ENCODE measurements at places on chromosomes 2 and 18.

- no peak for DNase-seq
These were observed 121.5 kb upstream of the CDCA7 start for GRCh38 chr2:173232956-173233744.

DNA sequence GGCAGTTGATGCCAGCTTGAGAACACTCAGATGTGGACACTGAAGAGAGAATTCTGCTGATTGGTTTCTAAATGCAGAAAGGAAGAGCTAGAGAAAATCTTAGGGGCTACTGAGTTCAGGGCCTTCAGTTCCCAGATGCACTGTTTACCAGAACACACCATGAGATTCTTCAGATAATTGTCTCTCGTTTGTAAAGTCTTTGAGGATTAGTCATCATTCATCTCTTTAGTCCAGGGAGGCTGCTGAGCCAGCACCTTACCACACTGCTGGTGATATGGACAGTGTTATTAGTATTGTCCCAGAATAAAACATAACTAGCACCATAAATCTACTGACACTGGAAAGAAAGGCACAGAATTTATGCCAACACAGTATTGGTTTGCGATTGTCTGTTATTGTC is 690.8 kb upstream of the CELF4 start:
- DNase-seq, result no peak

DNA sequence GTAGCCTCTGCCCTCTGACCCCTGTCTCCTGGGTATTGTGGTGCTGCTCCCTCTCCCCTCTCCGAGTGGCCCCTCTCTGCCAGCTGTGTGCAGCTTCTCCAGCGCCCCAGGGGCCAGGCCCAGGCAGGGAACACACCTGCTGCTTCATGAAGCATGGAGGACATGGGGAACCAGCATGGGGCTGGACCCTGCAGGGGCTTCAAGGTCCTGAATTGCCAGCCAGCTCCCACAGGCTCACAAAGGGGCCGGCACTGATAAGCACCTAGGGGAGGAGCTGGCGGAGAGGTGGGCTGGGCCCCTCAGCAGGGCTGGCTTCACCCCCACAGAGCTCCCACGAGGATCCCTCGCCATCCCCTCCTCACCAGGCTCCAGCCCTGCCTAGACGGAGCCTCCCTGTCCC is 77.4 kb upstream of the GPC1 start:
- DNase-seq, result no peak

GRCh38 chr18:61531182-61531581 is 198.0 kb downstream of the CDH20 start:
- DNase-seq, result no peak

GRCh38 chr2:109348671-109349502 is 219.9 kb downstream of the SH3RF3 start:
- DNase-seq, result no peak

- DNase-seq, result no peak
These were observed 6.4 kb downstream of the NDUFV2 start for GRCh38 chr18:9108911-9109310.

- no peak for DNase-seq
These were observed 25.3 kb upstream of the UBE2E3 start for GRCh38 chr2:180955101-180955500.

DNA sequence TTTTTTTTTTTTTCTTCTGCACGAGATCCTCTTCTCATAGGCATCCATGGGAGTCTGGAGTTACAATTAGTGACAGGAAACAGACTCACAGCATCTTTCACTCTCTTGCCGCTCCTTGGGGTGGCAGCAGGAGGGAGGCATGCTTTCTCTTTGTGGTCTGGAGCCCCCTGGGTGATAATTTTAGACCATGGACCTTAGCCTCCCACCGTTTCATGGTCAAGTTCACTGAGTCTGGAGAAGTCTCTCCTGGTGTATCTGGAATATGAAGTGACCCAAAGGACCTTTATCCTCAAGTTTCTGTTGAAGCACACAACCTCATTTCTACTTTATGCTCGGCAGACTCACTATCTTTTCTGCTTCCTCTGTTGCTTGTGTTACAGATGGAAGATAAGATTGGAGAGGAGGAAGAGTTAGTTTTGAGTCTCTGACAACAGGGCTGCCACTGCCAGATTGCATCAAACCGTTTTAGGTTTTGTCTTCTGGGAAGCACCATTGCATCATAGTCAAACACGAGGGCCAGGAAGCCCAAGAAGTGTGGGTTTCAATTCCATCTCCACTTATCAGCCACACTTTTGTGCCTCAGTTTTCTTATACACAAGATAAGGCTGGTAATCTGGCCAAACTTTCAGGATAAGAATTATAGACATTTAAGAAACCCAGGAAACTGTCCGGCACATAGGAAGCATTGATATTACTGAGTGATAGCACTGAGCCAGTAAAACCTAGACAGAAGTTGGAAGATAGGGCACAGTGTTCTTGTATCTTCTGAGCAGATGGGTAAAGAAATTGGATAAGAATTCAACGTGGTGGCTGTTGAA is 62.3 kb downstream of the ADCYAP1 start:
- DNase-seq, result no peak

DNA sequence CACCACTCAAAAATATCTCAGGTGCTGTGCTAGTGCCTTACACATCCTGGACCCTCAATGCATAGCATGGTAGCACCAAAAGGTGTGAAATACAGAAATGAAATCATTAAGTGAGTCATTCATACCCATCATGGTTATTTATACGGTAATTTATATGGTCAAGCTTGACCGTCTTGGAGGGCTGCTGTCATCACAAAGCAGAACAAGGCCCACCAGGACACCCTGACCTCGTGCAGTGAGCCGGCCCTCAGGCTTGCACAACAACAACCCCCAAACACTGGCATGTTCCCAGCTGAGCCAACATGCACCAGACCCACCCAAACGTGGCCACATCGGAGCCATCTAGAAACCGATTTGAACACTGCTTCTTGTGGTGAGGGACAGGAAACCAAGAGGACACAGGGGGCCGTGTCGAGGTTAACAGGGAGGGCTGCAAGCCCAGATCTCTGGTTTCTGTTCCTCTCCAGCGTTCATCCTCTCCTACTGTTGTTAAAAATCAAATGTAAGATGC is 378.5 kb upstream of the ID2 start:
- DNase-seq, result peak; percentile 67

DNA sequence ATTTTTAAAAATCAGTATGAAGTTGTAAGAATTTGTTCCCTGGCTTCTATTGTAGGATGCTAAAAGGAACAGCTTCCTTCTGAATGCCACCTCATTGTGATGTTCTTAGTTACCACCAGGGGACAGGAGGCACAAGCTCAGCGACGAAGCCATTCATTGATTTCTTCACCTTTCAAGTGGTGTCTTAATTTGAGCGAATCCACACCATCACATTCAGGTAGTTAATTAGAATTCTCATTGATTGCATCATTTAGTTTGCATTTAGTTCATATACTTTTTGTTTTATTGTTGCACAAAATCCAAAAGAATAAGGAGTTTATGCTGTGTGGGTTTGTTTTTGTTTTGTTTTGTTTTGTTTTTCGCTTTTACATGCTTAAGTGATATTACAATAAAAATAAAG is 23.1 kb downstream of the CYP27C1 start:
- DNase-seq, result no peak

DNA sequence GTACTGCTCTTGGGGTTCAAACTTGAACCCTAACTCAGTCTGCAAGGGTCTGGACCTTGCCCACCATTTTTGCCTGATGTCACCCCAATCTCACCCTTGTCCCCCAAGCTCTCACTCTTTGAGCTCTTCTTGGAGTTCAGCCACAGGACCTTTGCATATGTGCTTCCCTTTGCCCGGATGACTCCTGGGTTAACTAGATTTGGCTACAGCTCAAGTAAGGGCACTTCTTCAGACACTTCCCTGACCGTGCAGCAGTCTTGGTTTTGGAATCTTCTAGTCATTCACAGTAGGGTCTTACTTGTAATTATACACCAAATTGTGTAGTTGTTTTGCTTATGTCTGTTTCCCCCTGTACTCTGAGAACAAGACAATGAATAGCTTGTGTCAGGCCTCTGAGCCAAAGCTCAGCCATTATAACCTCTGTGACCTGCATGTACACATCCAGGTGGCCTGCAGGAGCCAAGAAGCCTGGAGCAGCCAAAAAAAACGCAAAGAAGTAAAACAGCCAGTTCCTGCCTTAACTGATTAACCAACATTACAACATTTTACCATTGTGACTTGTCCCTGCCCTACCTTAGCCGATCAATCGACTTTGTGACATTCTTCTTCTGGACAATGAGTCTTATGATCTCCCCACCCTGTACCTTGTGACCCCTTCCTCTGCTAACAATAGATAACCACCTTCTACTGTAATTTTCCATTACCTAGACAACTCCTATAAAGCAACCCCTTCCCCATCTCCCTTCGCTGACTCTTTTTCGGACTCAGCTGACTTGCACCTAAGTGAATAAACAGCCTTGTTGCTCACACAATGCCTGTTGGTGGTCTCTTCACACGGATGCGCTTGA is 1.0 kb upstream of the MOGAT1 start:
- DNase-seq, result no peak

DNA sequence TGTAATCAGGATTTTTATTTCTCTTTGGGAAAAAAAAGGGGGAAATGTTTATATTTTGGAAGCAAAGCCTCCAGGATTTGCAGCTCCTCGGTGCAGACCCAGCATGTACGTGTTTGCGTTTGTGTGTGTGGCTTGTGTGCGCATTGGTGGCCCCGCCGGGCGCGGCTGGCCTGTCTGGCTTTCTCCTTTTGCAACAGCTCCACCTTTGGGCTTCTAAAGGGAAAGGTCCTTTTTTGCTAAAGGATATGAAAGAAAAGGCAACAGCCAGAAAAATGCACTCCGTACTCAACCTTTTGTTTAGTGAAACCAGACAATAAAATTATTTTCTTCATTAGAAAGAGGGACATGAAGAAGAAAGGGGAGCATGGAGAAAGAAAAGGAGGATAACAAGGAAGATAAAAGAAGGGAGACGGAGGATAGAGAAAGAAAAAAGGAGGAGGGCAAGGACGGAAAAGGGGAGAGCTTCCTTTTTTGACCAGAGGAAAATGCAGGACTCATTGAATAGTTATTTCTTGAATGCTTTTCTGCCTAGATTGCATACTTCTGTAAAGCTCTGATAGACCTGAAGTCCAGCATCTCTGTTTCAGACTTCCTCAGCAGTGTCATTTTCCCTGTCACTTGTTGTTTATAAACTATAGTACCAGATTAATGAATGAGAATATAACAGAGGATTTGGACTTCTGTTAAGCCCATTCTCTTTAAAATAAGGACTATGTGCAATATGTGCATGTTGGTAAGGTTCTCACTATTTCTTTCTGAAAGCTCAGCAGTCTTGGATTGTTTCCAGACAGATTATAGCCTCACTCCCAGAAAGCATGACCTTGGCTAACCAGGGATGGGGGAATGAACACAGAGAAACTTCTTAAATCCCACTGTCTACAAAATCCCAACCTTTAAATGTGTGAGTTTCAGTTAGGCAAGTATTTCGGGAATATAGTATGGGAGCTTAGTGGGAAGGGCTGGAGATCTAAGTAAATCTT is 563.1 kb upstream of the PIK3C3 start:
- DNase-seq, result no peak

- DNase-seq, result no peak
These were observed 106.8 kb downstream of the ALPK2 start for GRCh38 chr18:58522132-58522531.

GRCh38 chr2:94622113-94622618 is 249.1 kb upstream of the TEKT4 start:
- no peak for DNase-seq

DNA sequence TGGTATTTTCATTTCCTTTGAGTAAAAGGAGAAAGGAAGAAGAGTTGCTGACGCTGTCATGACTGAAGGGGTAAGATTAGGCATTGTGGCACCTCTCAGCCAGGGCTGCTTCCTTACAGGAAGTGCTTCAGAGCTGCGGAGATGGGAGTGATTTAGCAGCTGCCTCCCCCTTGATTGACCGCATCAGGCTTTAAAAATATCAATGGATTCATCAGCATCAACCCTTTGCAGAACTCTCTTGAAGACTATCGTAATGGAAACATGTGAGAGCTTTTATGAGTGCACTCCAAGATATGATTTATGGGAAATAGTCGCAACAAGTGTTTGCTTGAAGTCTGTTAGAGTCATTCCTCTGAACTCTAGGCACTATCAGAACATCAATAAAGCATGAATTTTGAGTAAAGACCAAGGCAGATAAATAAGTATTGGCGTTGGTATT is 141.1 kb downstream of the CSRNP3 start:
- no peak for DNase-seq

DNA sequence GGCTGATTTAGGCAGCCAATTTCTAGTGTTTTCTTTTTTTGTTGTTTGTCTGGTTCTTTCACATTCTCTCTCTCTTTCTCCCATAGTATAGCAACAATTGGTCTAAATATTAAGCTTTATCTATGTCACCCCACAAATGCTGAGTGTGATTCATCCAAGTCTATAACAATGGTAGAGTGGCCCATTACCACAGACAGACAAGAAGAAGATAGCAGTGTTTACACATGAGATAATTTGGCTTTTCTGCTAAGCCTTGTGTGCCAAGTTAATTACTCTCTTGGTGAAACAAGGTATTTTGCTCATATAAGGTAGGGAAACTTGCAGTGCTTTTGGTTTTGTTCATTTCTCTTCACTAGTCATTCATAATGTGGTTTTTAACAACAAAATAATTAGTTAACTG is 166.5 kb downstream of the SLC8A1 start:
- no peak for DNase-seq

GRCh38 chr2:96397756-96398530 is 62.4 kb downstream of the NCAPH start:
- DNase-seq, result no peak

- DNase-seq, result no peak
These were observed 12.8 kb upstream of the HPCAL1 start for GRCh38 chr2:10289891-10290290.
